Left renal cortex interstitium (tissue), 4 donors: ENCODE measurements at places on chromosomes 3 and 15. TPM values are rescaled to one million over a fixed set of nuclear protein-coding genes. Genes with fewer than 3 reads are reported as not detected.

DNA sequence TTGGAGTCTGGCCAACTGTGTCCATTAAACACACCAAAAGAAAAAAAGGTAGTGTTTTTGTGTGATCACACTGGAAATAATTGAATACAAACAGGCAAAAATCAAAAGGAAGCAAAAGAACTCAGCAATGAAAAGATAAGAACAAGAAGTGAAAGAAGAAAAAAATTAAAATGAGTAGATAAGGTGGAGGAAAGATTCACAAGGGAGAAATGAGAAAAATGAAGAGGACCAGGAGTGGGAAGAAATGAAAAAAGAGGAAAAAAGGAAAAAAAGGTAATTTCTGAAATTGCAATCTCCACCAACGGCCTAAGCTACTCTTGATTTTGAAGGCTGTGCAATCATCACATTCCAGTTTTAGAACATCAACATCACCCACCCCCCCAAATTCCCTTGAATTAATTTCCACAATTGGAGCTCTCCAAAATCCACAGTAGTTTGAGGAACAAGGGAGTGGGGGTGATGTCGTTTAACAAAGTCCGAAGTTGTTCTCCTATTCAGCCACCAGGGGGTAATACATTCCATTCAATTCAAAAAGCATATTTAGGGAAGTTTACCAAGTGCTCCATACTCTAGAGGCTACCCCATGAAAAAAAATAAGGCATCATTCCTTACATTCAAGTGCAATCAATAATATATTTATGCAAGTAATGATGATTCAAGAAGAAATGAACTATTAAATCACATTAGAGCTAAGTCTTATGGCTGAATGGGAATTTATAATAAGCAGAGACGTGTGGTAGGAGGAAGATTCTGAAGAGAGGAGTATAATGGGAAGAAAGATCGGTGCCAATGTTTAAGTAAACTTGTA lies 37.4 kb downstream of the ZNF860 start:
- no peak for DNase-seq

The LSMEM2 gene
- polyA plus RNA-seq: 0.82 TPM

The RETNLB gene
- polyA plus RNA-seq: not detected

The MORC1 gene
- polyA plus RNA-seq: 0.52 TPM

GRCh38 chr3:39181408-39182335 lies 10.7 kb downstream of the XIRP1 start:
- no peak for DNase-seq

GRCh38 chr15:100103828-100104227 lies 237.9 kb downstream of the ADAMTS17 start:
- no peak for DNase-seq

DNA sequence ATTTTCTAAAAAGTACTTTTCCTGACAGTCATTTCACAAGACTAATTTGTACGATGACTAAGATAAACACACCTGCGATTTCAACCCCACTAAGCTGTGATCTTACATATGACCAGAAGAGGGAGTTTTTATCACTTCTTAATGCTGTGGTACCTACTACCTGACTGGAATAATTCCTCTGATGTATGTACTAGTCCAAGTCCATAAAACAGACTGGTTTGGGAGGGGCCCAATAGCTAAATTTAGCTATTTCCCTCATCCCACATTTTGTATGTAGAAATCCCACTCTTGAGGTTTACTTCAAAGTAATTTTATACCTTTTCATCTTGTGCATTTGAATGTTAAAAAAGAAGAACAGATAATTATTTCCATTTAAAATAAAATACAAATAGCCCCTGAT lies 49.7 kb upstream of the SCAANT1 start:
- no peak for DNase-seq

DNA sequence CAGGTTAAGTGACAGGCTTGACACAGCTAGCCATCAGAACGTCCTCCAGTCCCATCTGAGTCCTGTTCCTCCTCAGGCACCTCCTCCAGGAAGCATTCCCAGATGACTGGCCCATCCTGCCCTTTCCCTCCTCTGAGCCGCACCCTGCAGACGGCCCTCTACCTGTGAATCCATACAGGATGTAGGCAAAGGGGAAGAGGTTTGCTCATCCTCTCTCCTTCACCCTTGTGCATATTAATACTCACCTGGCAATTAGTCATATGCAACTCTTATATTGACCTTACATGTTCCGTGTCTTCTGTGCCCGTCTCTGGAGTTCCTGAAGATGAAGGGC lies 61.9 kb downstream of the SMAD3 start:
- DNase-seq: no peak

The CYP8B1 gene
- polyA plus RNA-seq: 0.62 TPM

- no peak for DNase-seq
Observed at GRCh38 chr15:100565591-100565990, 36.4 kb downstream of the LINS1 start.

DNA sequence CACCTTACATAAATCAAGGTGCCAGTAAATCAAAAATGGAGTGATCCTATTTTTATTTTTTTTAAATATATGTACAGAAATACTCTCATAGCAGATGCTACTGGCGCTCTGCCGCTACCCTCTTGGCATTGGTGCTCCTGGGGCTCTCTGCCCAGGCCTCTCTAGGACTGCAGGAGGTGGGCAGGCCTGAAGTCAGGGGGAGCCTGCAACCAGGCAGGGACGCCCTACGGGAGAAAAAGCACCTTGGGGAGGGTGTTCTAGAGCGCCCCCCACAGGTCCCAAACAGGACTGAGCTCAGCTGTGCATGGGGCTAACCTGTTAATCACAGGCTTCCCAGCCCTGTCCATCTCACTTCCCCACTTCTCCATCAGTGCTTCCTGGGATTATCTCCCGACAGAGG lies 192.5 kb downstream of the SHQ1 start:
- no peak for DNase-seq

DNA sequence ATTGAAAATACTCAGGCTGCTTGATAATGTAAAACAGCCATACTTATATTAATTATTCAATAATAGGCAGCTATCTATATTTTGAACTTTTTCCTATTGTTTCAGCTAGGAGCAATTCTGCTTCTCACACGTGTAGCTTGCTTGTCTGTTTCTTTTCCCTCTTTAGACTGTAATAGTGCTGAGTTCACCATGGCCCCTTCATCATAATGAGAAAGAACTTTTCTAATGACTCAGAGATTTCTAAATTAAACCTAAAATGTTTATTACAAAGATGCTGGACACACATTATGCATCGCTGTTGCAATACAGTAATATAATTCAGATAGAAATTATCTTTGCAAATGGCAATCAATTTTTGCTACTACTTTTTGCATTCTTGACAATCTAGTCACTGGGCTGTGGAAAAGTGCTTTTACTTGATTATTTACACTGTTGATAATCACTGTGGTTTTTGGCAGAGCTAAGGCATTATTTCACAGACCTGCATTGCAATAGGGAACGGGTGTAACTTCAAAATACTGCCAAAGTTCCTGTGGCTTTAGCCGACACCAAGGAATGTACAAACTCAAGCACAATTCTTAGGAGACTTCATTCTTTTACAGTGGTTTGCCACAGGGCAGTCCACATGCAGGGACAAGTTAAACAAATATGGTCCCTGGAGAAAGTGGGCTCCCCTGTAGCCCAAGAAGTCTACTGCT lies 281.0 kb upstream of the TBL1XR1 start:
- DNase-seq: no peak

DNA sequence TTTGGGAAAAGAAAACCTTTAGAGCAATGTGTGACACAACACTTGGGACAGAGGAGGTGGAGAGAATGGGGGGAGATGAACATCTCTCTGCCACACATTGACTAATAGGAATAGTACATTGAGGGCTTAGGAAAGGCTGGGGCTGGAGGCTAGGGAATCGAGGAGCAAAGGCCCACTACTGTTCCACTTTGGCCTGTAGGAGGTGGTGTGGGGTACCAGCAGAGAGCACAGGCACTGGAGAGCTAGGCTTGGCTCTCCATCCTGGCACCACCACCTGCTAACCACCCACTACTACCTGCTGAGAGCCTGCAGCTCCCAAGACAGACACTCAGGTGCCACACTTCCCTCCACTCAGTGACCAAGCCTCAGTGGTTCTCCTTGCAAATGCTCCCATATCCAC lies 19.4 kb downstream of the CCDC32 start:
- no peak for DNase-seq

The TM4SF18 gene
- polyA plus RNA-seq: 27.4 TPM

The ADGRG7 gene
- 0.05 TPM for polyA plus RNA-seq

GRCh38 chr3:123447749-123448517 lies 957 bp downstream of the ADCY5 start:
- no peak for DNase-seq

GRCh38 chr3:188400494-188401243 lies 246.7 kb downstream of the LPP start:
- DNase-seq: no peak

- no peak for DNase-seq
Observed at GRCh38 chr3:90015688-90016356, 908.4 kb downstream of the EPHA3 start.

GRCh38 chr3:8420612-8421011 lies 81.0 kb upstream of the LMCD1 start:
- DNase-seq: no peak

DNA sequence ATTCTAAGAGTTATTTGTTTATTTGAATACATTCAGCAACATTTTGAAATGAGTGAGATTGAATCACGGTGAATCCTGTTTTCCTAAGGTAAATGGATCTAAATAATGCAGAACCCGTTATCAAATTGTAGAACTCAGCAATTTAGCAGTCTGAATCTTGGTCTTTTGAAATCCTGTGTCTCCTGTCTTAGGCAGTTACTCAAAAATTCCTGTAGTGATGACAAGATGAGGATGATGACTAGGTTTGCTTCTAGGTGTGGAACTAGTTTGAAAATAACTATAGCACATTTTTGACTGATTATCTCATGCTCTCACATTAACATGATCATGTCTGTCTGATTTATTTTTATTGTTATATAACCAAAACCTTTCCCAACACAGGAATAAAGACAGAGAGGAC lies 115.0 kb downstream of the RAP2B start:
- no peak for DNase-seq

DNA sequence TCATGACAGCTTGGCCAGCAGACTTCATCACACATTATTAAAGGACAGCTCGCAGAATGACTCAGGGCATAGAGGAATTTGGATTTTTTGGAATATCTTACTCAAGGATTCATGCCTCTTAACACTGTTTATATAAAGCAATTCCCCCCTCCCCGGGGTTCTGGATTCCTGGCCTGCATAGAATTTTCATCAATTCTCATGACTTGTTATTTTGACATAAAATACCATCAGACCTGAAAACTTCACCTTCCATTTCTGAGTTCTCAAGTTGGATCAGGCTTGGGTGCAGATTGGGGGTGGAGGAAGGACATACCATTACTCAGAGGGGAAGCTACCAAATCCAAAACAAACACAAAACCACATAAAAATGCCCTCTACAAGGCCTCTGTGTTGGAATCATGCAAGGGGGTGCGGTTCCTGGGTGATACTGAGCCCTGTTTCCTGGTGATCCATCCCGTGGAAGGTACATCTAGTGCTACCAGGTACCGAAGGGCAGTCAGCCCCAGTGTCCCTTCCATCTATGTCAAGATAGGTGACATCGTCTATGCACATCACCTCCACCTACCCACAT lies 95.3 kb downstream of the DAPK2 start:
- no peak for DNase-seq

GRCh38 chr3:116423374-116423773 lies 21.9 kb downstream of the LSAMP start:
- no peak for DNase-seq

- no peak for DNase-seq
Observed at GRCh38 chr15:68695061-68695595, 116.3 kb downstream of the CORO2B start.

The ZNF197 gene
- polyA plus RNA-seq: 40.1 TPM

DNA sequence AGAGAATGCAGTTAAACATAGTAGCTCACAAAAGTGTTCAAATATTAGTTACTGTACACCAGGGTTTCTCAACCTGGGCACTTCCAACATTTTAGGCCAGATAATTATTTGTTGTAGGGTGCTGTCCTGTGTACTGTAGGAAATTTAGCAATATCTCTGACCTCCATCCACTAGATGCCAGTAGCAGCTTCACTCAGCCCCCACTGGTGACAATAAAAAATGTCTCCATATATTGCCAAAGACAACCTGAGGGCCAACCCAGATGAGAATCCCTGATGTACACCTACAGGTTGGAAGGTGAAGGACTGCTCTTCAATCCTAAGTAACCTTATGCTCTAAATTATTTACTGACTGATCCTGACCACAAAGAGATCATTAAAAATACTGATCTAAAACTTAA lies 32.5 kb downstream of the DCUN1D1 start:
- DNase-seq: no peak

GRCh38 chr3:45547764-45548680 lies 46.5 kb upstream of the LIMD1 start:
- DNase-seq: no peak

The EPHB1 gene
- polyA plus RNA-seq: 5.6 TPM

The CPEB1 gene
- 3.3 TPM for polyA plus RNA-seq

GRCh38 chr15:74304431-74304830 lies 63.0 kb downstream of the CYP11A1 start:
- no peak for DNase-seq

DNA sequence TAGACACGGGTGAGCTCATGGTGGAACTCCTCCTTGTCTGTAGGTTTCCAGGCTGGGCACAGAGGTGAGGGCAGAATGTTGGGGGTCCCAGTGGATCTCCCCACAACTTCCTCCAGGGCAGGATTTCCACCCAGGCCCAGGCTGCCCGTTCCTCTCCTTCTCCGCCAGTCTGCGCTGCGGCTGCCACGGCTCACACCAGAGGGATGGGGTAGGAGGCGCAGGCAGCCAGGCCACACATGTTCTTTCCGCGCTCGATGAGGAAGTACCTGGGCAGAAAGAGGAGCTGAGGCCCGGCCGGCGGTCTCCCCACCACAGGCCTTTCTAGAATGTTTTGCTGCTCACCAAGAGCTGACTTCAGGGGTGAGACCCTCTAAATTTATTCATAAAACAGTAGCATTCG lies 22.9 kb downstream of the CTSH start:
- DNase-seq: no peak

The ZNF774 gene
- 7.0 TPM for polyA plus RNA-seq

- no peak for DNase-seq
Observed at GRCh38 chr15:62324382-62324781, 159.3 kb upstream of the C2CD4B start.

DNA sequence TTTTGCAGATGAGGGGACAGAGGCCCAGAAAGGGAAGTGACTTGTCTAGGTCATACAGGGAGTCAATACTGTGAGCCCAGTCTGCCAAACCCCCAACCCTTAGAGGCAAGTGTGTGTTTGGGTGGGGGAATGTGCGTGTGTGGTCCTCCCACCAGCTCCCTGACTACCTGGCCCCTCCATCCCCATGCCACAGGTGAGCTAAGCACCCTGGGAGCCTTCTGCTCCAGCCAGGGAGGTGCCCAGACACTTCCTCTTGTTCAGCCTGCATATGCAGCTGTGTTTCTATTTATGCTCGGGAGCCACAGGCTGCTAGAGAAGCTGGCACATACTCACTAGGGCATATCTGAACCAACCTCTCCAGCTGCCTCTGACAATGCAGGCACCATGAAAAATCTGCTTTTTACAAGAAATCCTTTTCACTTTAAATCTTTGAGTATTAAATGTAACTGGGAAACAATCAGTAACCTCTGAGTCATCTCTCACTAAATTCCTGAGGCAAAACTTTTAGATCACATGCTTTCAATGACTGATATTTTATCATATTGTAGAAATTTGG lies 20.7 kb downstream of the TBC1D2B start:
- DNase-seq: no peak
